Astrocyte of the hippocampus (primary cell): ENCODE measurements at places on chromosomes 11 and 22.
A peak's percentile ranks its signal among the peaks of the same experiment; 100 is the strongest.

- peak; percentile 74 for DNase-seq
Measured at GRCh38 chr11:106304274-106304673, 226.8 kb downstream of the AASDHPPT start.

DNA sequence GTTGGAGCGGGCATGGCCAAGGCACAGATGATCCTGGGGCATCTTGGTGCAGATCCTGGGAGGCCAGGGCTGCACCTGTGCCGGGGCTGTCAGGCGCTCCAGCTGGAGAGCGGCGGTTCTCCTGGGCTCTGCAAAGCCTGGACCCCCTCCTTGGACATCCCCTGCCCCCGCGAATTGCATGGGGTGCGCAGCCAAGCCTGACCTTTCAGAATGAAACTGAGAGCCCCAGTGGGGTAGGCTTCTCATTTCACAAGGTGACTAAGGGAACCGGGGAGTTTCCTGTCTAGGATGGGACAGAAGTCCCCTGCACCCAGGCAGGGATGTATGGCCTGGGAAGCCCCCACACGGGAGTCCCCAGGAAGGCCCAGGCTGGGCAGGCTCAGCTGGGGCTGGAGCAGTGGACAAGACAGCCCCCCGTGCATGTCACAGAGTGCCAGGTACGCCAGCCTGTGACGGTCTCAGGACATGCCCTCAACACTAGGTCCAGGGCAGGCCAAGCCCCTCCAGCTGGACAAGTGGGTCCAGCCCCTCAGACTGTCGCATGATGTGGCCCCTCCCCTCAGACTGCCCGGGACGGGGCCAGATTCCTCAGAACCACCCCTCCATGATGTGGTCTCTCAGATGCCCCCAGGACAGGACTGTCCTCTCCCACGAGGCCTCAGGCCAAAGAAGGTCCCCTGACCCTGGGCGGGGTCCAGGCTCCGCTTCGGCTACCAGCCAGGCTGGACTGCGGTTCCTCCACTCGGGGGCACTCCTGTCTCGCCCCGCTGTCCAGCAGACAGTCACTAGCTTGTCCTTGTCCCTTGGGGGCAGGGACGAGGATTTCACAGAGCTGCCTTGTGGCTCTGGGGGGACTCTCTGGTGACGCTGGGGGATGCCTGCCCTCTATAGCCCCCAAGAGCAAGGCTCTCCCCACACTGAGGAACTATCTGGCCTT is 2.3 kb downstream of the LSP1 start:
- no peak for DNase-seq

DNA sequence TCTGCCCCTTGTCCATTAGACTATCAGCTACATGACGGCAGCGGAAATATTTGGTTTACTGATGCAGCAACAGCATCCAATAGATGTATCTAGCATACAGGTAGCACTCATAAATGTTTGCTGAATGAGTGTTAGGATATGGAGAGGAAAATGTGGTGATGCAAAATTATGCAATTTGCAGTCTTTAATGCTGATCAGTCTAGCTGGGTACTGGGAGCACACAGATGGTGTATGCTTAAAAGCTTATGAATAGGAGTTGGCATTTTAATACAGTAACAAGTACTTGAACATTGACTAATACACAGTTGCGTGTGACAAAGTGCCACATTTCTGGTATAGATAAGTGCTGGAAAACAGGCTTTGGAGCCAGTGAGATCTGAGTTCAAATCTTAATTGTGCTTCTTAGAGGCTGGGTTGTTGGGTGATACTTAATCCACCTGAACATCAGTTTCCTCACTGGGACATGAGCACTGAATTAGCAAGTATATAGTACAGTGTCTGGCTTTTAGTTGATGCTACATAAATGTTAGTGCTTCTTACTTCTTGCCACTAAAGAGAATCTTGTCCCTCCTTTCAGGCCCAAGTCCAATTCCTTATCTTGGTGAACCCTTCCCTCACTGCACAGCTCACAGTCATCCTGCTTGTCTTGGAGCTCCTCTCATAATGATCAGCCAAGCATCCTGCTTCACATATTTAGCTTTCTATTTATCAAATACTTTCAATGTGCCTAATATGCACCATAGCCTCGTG is 99.6 kb downstream of the TIMP3 start:
- no peak for DNase-seq

DNA sequence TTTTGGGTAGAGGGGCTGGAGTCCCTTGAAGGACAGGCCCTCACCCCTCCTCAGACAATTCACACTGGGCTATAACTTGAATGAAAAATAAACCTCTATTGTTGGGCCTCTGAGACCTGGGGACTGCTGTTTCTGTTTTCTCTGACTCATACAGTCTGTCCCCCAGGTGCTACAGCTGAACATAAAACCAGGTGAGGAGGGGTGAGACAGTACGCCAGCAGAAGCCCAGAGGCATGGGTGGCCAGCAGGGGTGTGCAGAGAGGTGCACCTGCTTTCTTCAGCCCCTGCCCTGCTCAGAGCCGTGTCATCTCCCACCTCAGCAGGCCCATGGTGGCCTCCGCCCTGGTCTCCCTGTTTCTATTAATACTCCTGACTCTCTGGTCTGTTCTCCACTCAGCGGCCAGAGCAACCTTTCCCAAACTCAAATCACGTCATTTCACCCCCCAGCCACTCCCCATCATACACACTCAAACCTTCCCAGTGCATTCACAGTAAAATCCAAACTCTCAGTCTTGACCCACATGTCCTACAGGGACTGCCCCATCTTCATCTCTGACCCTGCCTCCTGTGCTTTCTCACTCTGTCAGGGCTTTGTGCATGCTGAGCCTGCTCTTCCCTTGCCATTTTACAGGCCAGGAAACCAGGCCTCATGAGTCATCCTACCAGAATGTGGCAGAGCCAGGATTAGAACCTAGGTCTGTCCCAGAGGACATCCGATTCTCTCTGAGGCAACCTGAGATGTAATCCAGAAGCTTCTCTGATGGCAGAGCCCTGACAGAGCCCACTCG is 5.4 kb upstream of the IL2RB start:
- no peak for DNase-seq

DNA sequence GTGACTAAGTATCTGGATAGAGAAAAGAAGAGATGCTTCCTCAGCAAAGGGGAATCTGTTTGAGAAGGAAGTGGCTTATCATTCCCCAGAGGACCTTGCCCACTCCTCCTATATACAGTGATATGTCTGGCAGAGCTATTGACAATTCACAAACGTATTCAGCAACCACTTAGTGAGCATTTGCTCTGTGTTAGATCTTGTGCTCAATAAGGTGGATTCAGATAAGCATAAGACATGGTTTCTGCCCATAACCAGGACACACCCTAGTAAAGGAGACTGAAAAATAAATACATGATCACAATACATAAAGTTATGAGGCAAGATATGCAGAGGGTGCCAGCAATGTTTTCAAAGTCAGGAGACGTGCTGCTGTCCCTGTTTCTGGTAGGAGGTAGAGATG is 1.4 kb downstream of the TMEM9B start:
- no peak for DNase-seq

DNA sequence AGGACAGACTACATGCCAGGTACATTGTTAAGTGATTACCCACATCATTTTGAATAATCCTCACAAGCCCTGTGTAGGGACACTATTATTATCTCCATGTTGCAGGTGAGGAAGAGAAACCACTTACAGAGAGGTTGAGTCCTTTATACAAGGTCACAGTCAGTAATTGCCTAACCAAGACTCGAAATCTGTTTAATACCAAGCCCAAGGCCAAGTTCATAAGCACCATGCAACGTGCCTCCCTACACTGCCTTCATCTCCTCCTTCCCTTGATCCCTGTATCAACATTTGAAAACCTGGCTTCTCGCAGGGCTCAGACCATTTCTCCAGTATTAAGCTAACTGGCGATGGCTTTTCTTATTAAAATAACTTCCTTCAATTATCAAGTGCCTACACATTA is 41.7 kb upstream of the SEZ6L start:
- no peak for DNase-seq

GRCh38 chr11:77589181-77589520 is 602 bp upstream of the AQP11 start:
- DNase-seq: no peak

DNA sequence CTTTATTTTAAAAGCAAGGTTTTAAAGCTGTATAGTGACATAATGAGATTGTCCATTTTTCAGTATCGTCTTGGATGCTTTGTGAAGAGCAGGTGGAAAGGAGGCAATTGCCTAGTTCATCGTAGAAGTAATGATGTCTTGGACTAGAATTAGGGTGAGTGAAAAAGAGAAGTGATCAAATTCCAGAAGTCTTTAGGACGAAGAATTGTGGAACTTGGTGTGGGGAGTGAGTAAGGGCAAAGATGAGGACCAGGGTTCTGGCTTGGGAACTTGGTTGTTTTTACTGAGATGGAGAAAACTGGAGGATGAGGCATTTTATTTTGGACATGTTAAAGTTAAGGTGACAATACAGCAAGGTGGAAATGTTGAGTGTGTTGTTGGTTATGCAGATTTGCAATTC is 1.2 kb downstream of the ILK start:
- DNase-seq: no peak

DNA sequence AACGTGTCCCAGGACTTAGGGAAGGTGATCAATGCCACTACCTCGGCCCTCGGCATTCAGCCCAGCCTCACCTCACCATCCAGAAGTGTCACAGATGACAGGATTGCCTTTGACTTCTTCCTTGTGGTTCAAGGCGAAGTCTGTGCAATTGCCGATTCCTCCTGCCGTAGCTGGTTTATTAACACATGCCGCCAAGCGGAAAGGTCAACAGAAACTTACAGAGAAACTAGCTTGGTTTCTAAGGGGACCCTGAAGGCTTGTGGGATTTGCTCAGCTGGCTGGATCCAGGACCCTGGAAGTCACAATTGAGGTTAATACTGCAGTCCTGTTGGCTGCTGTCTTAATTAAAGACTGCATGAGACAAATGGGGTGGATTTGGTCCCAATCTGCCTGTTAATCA is 65.6 kb downstream of the SHANK2 start:
- no peak for DNase-seq

DNA sequence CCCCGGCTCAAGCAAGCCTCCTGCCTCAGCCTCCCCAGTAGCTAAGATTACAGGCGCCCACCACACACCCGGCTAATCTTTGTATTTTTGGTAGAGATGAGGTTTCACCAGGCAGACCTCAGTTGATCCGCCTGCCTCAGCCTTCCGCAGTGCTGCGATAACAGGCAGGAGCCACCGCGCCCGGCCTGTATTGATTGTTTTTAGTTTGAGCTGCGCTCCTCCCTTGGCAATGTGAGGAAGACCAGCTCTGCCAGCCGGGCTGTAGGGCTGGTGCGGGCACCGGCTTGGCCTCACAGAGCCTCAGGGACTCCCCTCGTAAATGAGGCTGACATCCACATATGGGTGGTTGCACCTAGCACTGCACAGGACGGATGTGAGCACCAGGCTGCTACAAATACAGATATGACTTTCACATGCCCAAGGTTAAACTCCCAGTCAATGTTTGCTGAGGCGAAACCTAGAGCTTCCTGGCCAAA is 7.5 kb upstream of the SLC2A11 start:
- DNase-seq: no peak

DNA sequence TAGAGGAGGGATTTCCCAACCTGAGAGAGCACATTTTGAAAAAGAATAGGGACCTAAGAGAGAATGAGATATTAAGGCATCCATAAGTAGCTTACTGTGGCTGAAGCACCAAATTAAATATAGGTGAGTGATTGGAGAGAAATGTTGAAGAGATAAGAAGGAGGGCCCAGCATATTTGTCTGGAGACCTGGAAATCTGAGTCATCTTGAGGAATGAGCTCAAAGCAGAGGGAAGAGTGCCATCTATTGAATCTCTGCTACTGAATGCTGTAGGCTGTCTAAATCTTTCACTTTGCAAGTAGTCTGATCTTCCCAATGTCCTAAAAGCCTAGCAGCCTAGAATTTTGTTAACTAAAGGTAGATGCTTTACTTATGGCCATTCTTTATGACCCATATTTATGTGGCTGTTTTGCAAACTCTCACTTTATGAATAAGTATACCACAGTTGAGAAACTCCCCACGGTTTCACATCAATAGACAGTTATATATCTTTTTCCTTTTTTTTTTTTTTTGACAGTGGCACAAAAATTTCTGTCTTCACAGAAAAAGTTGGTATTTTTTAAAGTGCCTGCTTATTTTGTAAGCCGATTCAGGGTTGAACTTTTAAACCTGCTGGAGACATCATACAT is 2093.5 kb downstream of the LRRC4C start:
- peak; percentile 30 for DNase-seq

DNA sequence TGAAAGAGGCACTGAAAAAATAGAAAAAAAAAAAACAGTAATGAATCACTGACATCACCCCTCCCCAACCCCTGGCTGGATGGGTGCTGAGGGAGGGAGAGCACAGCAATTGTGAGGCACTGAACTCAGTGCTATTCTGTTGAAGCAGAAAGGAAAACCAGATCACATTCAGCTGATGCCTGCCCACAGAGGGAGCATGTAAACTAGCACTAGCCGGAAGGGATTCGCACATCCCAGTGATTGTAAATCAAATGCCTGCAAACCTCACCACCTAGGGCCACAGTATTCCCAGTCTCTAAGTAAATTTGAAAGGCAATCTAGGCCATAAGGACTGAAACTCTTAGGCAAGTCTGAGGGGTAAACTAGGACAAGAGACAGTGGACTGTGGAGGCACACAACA is 772.0 kb upstream of the CCDC179 start:
- no peak for DNase-seq

DNA sequence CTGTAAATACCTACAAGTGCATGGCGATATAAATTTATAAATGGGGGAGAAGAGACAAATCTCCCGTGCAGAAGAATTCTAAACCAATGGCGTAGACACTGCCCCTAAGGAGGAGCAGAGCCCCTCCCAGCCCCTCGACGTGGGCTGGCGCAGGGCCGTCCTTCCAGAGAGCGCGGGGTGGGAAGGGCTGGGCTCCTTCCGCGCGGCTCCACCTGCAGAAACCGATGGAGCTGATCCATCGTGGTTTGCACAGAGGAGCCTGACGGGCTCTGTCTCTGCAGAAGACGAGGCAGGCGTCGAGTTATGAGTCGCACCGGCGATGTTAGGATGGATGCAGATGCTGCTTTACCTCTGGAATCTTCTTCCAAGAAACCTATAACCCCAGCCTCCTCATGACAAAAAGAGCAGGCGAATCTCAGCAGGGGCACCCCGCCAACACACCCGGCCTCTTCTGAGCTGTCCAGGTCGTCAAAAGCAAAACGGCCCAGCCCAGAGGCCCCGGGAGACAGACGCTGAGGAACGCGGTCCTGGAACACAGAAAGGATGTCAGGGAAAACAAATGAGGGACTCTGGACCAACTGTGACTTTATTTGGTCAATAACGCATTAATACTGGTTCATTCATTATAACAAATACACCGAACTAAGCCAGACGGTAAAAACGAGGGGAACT is 11.0 kb upstream of the B4GALNT4 start:
- no peak for DNase-seq

DNA sequence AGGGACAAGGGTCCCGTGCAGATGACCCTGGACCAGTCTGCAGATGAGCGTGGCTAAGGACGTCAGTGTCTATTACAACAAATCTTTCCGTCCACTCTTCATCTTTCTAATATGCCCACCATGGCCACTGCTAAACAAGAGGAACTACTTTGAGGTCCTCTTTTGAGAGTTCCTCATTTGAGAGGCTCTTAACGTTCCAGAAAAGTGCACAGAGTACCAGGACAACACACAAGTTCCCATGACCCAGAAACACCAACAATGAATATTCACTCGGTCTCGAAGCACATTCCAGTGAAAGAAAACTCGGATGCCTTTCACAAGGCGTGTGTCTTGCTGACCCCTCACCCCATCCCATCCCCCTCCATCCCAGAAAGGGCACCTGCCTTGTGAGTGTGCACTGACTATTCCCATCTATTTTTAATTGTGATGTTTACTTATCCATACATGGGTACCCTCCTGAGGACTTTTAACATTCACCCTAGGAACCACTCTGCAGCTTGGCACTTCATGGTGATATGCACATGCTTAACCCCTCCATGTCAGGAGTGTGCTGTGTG is 157.0 kb downstream of the SHANK2 start:
- no peak for DNase-seq

- DNase-seq: no peak
Measured at GRCh38 chr22:44181033-44181911, 547 bp downstream of the PARVG start.
